NCI-H1417 (cell line): ENCODE measurements at places on chromosomes 13 and 19.

- no peak for DNase-seq
Measured at GRCh38 chr13:113860051-113860664, 3.7 kb downstream of the GAS6 start.

GRCh38 chr13:109738298-109738746 is 48.1 kb downstream of the IRS2 start:
- DNase-seq, result no peak

- no peak for DNase-seq
Measured at GRCh38 chr13:49216334-49216733, 3.8 kb upstream of the MLNR start.

GRCh38 chr13:102721800-102722231 is 27.0 kb upstream of the METTL21C start:
- no peak for DNase-seq

GRCh38 chr13:108226184-108226583 is 8.0 kb downstream of the ABHD13 start:
- no peak for DNase-seq

GRCh38 chr19:1683869-1684572 is 31.6 kb upstream of the TCF3 start:
- no peak for DNase-seq

GRCh38 chr19:850221-850978 is 1.7 kb upstream of the ELANE start:
- DNase-seq, result peak; percentile 90

DNA sequence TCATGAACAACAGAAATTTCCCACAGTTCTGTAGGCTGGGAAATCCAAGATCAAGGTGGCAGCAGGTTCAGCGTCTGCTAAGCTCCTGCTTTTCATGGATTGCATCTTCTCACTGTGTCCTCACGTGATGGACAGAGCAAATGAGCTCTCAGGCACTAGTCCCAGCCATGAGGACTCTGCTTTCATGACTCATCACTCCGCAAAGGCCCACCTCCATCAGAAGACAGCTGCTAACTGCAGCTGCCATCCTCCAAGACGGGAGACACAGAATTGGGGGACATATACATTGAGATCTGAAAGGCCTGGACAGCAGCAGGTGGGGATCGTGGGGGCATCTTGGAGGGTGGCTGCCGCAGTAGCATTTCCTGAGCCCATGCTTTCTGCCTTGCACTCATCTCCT is 44.4 kb upstream of the SPATA13 start:
- no peak for DNase-seq

- DNase-seq, result no peak
Measured at GRCh38 chr19:55223291-55224037, 5.1 kb downstream of the TMEM86B start.
